Mesendoderm (in vitro differentiated cells): ENCODE measurements at places on chromosomes 2 and 18.

DNA sequence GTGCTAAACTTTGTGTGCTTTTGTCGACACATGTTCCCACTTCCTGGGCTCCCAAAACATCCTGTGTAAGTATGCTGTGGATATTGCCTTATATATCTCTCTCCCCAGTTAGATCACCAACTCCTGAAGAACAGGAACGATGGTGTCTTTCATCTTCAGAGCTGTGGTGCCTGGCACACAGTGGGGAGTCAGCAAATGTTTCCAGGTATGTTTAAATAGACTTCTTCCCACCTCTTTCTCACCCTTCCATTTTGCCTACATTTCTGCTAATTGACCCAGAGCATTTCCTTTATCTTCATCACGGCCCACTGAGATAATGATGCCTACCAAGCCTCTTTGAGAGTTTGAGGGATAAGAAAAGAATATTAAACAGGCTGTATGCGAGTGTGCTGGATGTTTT lies 60.7 kb downstream of the RND3 start:
- peak; percentile 91 for DNase-seq

DNA sequence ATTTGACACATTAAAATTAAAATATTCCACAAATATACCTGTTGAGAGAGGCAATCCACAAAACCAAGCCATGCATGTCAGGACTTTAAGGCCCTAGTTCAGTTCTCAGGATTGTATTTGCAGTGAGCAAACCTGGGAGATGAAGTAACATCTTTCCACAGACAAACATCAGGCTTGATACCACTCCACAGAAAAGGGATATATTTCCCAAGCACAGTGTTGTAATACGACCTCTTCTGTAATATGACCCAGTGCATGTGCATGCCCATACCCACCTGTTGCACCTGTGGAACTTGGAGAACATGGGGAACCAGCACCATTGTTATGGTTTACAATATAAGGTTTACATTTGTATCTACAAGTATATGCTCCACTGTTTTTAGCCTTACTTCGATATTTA lies 184.0 kb downstream of the PDE11A start:
- no peak for DNase-seq

DNA sequence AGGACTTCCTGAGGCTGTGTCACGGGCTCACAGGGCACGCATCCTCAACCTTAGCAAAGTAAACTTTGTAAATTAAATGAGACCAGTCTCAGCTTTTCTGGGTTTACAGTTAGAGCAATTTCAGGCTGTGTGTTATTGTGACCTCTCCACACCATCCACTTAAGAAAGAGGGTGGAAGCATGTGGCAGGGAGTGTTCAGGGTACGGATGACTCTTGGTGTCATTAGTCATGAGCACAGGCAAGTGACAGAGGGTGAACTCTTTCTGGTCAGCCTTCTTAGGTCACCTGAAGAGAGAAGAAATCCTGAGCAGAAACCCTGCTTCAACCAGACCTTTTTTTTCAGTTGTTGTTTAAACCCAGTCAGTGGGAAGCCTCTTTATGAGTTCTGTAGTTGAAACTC lies 207.9 kb downstream of the ICOS start:
- peak; percentile 46 for DNase-seq

DNA sequence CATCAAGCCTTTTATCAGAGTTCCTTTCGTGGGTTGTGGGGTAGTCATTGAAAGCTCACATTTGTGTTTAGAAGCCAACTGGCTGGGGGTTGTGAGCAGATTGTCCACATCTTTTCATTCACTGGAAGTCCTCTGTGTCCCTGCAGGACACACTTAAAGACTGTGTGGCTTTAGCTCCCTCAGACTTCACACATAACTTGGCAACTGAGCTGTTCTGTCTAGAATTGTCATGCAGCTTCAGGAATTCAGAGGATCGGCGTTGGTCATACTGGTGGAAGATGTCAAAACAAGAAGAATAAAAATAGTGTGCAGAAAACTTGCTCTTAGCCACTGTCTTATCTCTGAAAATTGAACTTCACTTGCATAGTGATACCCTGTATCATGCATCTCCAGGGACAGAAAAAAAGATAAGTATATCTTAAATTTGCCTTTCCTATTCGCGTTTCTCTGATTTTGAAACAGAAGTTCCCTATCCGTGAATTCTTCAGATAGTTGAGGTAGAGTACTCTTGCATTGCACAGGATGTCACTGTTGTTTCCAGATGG lies 49.6 kb downstream of the TRAPPC12 start:
- DNase-seq, result no peak

DNA sequence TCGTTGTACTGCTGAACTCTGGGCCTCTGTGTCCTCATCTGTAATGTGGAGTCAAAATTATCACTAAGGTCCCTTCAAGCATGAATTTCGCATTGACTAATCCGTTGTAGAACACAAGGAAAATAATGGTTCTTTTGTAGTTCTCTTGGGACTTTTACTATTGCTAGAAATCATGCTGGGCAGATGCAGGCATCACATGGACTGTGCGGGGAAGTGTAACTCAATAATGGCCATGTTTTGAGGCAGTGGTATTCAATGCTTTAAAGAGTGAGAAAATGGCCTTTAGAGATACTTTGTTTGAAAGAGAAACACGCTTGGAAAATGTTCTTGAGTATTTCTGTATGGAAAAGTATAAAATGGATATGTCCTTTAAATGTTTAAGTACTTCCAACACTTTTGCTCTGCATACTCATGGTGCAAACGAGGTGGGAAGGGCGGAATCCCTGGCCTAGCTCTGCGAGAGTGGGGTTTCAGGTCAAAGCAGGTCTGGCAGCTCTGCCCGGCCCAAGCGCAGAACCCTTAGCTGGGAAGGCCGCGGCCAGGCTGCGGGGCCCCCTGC lies 117.3 kb upstream of the MSTN start:
- DNase-seq, result no peak

GRCh38 chr2:105570757-105571156 lies 171.9 kb upstream of the FHL2 start:
- DNase-seq, result no peak

DNA sequence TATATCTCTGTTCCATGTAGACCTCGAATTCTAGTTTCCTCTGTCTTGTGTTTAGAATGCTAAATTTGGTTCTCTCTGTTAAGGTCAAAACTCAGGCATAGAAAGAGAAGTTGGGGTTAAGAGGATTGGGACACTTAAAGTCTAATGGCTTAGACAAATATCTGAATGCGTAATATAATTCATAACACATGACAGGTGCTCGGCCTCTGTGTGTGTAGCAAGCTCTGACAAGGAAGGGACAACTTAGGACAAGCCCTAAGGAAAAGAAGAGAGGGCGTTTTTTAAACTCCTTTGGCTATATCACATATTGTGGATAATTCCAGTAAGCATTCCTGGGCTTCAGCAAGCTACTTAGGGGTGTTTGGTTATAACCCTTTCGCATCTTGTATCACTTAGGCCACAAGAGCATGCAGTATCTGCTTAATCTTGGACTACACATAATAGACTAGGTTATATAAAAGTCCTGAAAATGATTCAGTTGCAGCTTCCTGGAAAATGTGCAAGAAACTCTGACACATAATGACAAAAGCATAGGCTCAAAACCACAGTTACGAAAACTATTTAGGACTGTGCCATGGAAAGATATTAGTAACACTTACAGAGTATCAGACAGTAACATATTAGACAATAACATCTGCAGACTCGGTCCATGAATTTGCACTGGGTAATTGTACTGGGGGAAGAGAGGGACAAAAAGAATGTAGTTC lies 16.1 kb upstream of the CREB1 start:
- DNase-seq, result no peak

DNA sequence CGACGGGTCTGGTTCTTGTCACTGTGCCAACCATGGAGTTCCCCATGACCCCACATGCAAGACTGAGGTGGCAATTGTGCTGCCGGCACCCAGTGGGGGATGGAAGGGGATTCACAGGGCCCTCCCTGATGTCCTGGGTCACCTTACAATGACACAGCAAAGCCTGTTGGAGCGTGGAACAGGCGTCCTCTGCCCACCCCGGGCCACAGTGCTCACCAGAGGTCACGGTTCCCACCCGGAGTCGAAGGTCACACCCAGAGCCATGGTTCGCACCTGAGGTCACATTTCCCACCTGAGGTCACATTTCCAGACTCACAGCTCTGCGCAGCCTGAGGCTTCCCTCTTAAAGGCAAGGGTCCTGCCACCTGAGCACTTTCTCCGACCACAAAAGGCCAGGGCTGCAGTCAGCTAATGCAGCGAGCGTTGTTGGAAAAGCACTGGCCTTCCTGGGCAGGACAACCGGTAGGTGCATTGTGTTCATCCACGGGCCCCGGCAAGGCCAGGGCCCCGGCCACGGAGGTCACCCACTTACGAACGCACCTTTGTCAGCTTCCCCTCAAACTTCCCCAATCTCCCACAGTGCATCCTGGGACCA lies 24.0 kb downstream of the KIF1A start:
- DNase-seq, result no peak

- DNase-seq, result no peak
Measured at GRCh38 chr2:208047840-208048239, 22.5 kb upstream of the PLEKHM3 start.

DNA sequence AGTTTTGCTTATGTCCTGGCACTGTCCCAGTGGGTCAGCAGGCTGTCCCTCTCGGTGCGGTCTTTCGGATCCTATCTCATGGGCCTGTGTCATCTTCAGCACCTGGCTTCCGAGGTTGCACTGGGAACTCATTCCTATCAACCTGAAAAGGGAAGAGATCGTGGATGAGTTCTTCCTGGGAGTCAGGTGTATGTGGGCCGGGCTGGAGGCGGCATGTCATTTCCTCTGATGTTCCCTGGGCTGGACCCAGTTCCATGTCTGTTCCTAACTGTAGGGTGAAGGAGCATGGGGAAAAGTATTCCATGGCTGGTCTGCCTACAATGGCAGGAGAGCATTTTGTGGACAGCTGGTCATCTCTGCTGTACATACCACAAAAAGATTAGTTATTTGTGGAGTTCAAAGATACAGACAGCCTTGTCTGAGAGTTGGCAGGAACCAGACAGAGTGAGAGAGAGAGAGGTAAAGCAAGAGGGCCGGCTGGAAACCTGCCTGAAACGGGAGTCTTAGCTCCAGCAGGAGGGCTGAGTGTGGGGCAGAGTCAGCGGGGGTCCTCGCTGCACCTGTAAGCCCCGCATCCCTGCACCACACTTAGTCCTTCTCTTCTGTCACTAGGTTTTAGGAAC lies 25.2 kb downstream of the FAM228A start:
- DNase-seq, result no peak

- no peak for DNase-seq
Measured at GRCh38 chr2:29628862-29629261, 292.5 kb downstream of the ALK start.

GRCh38 chr18:21291106-21291505 lies 49.1 kb downstream of the GREB1L start:
- no peak for DNase-seq

DNA sequence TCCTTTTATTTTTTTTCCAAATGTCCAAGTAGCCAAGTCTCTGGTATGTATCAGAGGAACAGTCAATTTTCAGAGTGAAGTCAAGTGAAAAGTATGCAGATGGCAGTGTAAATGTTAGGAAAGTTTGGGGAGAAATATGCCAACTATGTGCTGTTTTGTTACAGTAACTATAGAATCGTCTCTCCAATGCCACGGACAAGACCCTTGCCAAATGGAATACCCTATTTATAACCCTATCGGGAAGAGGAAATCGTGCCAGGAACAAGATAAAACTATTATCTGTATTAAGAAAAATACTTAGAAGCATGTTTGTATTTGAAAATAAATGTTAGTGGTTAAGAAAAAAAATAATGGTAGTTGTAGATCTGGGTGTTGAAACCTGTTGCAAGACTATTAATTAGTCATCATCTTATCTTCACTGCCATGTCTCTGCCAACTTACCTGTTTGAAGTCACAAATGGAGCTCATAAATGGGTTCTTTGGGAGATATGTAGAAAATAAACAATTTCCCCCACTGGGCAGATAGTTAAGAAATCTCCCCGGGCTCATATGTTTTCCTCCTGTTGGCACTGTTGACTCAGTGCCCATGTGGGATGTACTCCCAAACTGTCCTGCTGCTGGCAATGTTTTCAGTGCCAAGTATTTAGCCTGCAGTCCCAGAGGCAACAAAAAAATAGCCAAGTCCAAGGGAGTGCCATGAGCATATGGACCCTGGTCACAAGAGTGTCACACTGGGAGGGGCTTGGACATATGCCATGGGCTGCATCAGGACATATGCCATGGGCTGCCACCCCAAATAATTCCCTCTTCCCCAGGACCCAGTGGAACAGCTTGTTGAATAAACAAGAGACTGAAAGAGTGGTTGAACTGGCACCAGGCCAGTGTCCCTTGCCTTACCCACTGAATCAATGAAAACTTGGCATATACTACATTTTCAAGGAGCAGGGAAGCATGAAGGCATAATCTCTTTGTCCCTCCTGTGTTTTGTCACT lies 366.9 kb downstream of the OSR1 start:
- peak; percentile 42 for DNase-seq

DNA sequence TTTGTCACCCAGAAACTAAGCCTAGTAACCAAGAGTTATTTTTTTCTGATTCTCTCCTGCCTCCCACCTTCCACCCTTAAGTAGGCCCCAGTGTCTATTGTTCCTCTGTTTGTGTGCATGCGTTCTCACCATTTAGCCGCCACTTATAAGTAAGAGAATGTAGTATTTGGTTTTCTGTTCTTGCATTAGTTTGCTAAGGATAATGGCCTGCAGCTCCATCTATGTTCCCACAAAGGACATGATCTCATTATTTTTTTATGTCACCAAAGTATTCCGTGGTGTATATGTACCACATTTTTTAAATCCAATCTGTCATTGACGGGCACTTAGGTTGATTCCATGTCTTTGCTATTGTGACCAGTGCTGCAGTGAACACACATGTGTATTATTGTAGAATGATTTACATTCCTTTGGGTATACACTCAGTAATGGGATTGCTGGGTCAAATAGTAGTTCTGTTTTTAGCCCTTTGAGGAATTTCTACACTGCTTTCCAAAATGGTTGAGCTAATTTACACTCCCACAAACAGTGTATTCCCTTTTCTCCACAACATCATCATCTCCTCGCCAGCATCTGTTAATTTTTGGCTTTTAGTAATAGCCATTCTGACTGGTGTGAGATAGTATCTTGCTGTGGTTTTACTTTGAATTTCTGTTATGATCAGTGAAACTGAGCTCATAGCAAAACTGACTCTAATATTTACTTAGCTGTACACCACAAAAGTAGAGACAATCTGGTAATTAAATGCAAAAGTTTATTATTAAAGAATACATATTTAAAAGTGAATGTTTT lies 660.1 kb upstream of the SLC8A1 start:
- no peak for DNase-seq

DNA sequence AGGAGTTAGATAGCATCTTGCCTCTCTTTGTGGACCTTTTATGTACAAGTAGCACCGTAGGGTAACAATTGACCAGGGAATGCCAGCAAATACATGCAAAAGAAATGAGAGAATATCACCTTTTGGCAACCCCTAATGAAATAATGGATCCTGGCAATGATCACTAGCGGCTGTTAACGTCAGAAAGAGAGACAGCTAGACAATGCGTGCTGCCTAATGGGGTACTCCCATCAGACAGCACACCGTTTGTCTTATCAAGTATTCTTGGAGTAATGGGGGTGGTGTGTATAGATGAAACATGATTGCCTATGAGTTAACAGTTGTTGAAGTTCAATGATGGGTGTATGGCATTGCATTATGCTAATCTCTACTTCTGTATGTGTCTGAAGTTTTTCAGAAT lies 1.6 kb downstream of the ELAC1 start:
- DNase-seq, result no peak
